Activated naive CD4-positive, alpha-beta T cell (primary cell): ENCODE measurements at places on chromosomes 16 and 17.

DNA sequence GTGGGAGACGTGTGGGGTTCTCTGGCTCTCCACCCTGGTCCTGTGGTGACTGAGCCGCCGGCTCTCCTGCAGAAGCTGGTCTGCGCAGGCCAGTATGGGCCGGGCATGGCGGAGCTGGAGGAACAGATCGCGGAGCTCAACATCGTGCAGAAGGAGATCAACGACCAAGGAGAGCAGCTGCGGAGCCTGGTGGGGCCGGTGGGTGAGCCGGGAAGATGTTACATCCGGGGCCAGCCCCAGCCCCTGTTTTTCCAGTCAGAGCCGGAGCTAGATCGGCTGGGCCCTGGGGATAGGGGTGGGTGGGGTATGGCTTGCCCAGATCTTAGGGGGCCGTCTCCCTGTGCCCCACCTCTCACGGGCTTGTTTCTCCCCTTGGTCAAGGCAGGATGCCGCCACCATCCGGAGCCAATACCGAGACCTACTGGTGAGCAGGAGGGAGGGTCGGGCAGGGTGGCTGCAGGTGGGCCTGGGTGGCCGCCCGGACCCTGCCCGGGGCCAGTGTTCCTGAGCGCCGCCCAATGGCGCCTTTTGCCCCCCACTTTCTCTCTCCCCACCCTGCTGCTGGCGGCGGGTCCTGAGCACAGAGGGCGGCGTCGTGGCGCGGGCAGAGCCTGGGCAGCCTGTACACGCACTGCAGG, 5.0 kb downstream of the EVPLL start:
- DNase-seq = no peak

DNA sequence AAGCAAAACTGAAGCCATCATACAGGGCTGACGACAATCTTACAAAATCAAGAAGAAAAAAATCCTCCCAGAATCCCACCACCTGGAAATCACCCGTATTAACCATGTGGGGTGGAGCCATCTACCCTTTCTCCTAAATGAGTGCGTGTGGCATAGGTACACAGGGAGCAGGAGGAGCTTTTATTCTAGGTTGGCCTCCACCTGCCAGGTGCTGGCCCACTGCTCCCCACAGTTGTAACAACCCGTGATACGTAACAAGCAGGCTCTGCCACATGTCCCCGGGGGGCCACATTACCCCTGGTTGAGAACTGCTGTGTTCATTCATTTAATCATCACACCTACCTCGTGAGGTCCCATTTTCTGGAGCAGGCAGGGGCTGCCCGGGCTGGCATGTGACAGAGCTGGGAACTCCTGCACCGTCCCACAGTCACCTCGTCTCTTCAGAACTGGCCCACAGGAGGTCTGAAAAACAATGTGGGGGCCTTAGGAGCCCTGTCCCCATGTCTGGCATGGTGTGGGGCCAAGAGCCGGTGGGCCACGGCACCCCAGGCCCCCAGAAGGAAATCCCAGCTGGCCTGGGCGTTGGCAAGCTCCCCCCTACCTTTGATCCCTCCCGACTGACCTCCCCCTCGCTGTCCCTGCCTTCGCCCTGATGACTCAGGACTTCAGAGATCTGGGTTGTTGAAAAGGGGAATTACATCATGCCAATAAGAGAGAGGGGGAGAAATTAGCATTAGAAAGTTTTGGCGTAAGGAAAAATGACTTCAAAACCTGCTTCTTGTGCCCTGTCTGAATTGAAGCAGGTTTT, 12.9 kb downstream of the CMIP start:
- DNase-seq = no peak

DNA sequence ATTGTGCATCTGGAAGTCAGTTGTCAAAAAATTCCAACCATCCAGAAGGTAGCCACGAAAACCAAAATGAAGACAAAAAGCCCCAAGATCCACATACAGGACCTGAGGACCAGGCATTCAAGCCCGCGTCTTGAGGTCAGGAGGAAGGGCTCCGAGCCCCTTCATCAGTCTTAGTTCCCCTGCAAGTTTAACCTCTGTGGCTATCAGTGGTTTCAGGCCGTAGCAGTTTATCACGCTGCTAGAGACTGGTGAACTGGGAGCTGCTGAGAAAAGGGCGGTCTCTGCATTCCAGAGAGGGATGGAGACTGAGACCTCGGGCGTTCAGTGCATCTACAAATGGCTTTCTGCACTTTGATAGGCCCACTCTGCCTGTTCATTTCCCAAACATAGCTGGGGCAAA, 70.6 kb downstream of the IRF8 start:
- DNase-seq = no peak

- no peak for DNase-seq
Measured at GRCh38 chr17:73748508-73748907, 104.3 kb upstream of the SDK2 start.

DNA sequence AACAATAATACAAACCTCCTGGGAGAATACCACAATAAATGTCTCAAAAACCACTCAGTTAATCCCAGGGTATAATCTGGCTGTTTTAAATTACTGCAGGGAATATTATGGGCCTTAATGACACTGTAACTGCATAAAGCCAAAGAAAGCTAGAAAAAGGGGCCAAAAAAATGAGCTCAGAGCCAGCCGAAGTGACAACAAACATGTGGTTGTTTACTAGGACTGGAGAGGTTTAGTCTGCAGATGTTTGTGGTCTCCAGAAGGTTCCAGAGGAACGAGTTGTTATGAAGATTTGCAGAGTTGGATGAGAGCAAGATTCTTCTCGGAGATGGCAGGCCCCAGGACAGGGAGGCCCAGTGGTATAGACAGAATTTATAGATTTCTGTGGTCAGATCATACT, 97.1 kb upstream of the AKTIP start:
- DNase-seq = no peak

DNA sequence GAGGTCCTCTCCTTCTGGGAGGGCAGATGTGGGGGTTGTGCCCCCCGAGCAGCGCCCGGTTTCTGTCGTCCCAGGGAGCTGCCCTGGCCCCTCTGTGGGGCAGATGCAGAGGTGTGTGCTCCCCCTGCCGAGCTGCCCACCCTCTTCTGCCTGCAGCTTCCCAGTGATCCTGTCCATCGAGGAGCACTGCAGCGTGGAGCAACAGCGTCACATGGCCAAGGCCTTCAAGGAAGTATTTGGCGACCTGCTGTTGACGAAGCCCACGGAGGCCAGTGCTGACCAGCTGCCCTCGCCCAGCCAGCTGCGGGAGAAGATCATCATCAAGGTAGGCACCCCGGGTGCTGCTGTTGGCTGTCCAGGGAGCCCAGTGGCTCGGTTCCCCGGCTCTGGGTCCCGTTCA, 110.8 kb downstream of the SDR42E1 start:
- no peak for DNase-seq

GRCh38 chr16:50166511-50167500, 13.7 kb downstream of the TENT4B start:
- DNase-seq = no peak

DNA sequence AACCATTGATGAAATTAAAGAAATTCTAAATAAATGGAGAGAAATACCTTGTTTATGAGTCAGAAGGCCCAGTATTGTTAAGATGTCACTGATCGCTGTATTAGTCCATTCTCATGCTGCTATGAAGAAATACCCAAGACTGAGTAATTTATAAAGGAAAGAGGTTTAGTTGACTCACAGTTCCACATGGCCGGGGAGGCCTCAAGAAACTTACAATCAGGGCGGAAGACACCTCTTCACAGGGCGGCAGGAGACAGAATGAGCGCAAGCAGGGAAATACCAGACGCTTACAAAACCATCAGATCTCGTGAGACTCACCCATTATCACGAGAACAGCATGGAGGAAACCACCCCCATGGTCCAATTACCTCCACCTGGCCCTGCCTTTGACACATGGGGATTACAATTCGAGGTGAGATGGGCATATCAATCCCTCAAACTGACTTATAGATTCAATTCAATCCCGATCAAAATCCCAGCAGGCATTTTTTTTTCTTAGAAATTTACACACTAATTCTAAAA, 157.2 kb downstream of the ENGASE start:
- no peak for DNase-seq

DNA sequence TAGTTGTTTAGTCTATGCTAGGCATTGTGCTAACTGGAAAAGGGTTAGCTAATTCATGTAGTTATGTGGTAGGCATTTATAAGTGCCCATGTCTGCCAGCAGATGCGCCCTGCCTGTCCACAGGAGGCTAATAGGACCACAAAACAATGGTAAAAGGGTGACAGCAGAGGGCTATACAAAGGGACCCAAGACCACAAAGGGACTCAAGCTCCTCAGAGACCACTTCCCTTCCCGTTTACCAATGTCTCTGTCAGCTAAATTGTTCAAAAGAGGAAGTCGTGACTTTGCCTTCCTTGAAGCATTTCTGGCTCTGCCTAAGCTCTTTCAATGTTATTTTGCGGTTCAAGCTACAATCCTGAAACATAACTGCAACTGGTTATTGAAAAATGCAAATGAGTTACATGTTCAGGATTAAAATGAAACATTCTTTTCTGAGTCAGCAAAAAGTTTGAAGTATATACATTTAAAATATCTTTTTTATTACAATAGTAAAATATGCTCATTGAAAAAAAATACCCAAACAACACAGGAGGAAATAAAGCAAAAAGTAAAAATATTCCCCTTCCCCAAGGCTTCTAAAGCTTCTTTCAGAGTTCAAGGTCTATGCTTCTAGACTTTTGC, 149.2 kb downstream of the MAF start:
- no peak for DNase-seq

DNA sequence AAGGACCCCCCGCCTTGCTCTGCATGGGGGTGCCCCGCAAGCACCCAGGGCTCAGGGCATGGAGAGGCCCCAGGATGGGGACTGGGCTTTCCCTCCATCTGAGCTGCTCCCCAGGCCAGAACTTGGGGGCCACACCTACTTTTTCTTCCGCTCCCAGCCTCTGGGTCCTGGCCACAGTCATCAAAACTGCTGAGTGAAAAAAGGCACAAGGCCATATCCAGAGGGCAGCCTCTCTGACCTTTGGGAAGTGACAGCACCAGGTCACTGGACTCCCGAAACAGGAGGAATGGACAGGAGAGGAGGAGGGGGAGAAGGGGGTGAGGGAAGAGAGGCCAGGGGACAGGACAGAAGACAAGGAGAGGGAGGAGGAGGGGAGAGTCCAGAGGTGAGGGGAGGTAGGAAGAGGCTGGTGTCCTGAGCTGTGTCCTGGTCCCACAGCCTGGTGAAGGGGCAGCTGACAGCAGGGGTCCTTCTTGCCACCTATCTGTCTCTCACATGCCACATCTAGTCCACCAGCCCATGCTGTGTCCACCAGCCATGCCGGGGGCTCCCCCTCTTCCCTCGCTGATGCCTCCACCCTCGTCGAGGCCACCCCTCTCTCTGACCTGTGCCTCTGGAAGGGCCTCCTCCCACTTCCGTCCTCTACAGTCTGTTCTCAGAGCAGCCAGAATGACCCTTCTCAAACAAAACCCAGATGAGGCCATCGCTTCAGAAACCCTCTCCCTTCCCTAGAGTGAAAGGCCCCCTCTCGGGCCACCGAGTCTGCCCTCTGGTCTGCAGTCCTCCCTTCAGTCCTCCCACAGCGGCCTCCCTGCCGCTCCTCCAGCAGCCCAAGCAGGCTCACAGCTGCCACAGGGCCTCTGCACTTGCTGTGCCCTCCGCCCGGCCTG, 73.9 kb upstream of the TOB1 start:
- DNase-seq = no peak

- DNase-seq = no peak
Measured at GRCh38 chr16:11621539-11621919, 34.8 kb upstream of the LITAF start.

DNA sequence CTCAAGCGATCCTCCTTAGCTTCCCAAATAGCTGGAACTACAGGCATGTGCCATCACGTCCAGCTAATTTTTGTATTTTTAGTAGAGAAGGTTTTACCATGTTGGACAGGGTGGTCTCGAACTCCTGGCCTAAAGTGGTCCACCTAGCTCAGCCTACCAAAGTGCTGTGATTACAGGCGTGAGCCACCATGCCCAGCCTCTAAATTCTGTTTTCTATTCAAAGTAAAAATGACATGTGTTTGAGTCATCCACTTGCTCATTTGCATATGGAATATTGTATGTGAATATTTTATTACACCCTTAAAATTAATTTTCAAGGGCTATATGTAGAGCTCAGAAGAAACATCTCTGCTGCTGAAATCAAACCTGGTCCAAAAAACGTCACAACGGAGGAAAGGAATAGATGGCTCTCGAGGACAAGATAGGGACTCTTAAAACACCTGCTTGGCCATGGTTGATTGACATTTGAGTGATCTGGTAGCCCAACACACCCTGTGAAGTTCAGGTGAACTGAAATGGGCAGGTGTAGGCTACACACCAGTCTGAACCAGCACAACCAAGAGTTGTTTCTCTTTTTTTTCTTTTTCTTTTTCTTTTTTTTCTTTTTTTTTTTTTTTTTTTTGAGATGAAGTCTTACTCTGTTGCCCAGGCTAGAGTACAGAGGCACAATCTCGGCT, 51.1 kb downstream of the SF3B3 start:
- no peak for DNase-seq

GRCh38 chr17:8185582-8186445, 4.2 kb downstream of the BORCS6 start:
- DNase-seq = peak; percentile 97

DNA sequence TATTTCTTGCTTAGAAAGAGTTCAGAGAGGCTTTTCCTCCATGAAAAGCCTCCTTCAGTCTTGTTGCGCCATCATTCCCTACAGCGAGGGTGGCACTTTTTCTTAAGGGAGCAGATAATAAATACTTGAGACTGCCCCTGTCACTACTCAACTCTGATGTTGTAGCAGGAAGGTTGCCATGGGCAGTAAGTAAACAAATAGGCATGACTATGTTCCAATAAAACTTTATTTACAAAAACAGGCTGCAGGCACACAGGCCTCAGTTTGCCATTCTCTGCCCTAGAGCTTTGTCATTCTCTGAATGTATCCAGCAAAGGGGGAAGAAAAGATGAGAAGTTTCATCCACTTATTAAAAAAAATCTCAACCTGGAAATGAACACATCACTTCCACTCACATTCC, 60.4 kb downstream of the MYOCD start:
- no peak for DNase-seq

- DNase-seq = no peak
Measured at GRCh38 chr16:67242138-67242730, 5.0 kb downstream of the FHOD1 start.

DNA sequence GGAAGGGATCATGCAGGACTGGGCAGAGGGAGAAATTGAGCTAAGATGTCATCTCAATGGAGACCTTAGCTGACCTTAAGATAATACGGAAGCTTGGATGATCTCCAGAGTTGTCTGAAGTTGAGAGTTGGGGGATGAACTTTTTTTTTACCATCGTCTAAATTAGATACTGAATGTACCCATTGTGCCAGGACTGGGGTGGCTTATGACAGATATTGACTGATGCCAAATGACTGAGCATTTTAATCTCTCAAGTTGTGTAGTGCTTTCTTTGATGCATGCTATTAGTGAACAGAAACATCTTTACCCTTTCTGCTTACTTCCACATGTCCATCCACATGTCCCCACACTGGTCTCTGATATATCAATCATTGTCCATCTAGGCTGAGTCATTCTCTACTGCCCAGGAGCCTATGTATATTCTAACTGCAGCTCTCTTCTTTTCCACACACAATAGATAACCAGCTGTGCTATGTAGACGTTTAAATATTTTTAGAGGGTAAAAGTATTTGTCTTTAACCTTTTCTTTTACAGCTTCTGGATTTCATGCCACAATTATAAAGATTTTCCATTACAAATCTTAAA, 60.2 kb upstream of the ZKSCAN2 start:
- DNase-seq = no peak
